ENCODE measurements at places on chromosomes 16 and 17.

DNA sequence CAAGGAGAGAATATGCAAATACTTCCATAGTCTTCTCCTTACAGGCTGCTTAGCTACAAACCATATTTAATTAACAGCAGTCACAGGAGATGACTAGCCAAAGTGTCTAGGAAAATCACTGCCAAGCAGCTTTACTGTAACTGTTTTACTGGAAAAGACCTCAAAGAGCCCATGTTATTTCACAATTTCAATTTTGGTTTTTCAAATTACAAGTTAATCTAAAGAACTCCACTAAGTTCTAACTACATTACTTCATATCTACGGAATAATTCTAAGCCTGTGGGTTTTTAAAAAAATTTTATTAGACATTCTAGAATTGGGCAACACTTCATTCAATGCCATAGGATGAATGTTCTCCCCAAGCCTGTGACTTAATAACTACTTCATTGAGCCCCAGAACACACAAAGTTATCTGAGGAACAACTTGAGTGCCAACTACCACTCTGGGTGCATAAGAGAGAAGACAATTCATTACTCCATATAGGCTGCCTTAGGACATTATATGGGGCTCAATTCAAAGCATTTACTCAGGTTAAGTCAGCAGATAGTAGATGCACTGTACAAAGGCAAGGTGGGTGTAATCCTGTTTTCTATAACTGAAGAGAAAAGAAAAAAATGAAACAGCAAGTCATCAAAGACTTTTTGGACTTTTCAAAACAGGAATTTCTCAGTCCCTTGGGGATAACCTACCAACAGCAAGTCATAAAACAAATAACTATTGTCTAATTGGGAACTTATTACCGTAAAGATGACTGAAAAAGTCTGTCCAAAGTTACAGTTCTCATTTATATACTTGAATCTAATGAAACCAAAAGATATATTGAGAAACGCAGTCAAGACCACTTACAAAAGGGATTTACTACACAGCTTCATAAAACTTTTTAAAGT is 33.0 kb downstream of the STAT3 start:
- DNase-seq = no peak

- DNase-seq = no peak
Measured at GRCh38 chr17:52138350-52138749, 20.2 kb downstream of the CA10 start.

GRCh38 chr16:69111216-69111875 is 5.9 kb downstream of the HAS3 start:
- DNase-seq = no peak

GRCh38 chr17:43694081-43694870 is 32.6 kb upstream of the MEOX1 start:
- peak; percentile 64 for DNase-seq

DNA sequence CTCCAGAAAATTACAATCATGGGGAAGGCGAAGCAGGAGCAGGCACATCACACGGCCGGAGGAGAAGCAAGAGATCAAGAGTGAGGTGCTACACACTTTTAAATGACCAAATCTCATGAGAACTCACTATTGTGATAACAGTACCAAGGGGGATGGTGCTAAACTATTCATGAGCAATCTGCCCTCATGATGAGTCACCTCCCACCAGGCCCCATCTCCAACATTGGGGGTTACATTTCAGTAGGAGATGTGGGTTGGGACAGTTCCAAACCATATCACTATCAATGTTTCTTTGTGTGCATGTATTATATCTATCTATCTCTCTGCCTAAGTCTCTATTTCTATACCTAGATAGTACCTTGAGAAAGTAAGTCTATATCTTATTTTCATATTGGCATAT is 724.8 kb downstream of the CDH11 start:
- no peak for DNase-seq

GRCh38 chr16:55615071-55615470 is 40.7 kb upstream of the SLC6A2 start:
- no peak for DNase-seq

GRCh38 chr16:74792225-74792624 is 17.6 kb upstream of the FA2H start:
- DNase-seq = no peak

DNA sequence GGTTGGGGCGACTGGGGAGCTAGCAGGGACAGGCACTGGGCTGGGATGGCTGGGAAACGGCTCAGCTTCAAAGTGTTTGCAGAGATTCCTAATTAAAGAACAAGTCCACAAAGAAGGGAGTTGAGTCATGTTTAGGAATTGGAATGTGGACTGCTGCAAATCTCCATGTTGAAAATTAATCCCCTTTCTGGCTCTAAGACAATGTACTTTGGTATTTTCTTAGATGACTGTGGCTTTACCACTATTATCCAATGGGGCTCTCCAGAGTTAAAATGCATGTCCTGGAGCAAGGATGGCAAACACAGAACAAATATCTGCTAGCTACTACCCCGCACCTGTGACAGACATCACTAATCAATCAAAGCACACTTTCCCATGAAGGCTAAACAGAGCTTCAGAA is 22.2 kb upstream of the WSCD1 start:
- no peak for DNase-seq

DNA sequence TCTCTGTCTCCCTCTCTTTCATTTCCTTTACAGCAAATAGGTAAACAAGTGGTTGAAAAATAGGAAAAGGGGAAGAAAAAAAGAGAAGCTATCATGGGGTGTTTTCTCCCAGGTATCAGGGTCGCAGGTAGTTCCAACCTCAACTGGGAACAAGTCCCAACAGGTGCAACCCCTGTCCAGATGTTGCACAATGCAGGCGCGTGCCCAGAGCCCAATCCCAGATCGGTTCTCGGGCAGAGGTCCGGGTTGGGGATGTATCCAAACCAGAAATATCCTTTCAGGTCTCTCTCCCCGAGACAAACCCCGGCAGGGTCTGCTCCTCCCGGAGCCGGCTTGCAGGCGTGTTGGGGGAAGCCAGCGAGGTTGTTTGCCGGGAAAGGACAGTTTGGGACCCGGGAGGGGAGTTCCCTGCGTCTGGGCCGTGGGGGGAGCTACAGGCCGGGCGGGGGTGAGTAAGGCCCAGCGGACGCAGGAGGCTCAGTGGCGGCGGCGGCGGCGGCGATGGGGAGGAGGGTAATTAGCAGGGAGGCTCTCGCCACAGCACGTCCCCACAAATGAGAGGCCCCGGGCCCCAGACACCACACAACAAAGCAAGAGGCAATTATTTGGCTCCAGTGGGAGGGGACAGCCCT is 21.2 kb upstream of the SP6 start:
- DNase-seq = no peak

DNA sequence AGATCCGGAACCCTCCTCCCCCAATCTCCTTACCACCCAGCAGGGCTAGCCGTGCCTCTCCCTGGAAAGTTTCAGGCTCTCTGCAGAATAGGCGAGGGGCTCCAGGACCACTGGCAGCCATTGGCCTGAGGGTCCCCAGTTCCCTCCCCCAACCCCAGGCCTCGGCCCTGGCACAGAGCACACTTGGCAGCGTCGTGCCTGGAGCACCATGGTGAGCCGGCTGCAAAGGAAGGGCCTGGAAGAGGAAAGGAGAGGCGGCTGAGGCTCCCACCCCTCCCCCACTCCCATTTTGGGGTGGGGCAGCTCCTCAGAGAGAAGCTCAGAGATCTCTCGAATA is 369 bp upstream of the BTBD17 start:
- DNase-seq = no peak

- no peak for DNase-seq
Measured at GRCh38 chr17:80035687-80035936, at the start of gene TBC1D16. TSS of gene TBC1D16 (minus strand) at chr17:80035872. CDS start at chr17:80013547, 22,325 bp downstream.

DNA sequence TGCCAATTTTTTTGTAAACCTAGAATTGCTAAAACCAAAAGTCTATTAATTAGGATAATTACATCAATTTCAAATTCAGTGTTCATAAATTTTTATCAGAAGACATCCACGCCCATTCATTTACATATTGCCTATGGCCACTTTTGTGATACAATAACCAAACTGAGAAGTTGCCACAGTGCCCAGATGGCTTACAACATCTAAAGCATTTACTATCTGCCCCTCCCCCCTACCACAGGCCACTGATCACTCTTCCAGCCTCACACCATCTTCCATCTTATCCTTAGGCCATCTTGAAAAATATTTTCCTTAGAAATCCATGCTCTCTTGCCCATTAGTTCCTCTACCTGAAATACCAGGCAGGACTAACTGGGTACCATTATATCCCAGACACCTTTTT is 6.3 kb upstream of the PRKAR1A start:
- no peak for DNase-seq

- DNase-seq = no peak
Measured at GRCh38 chr17:50458701-50459676, 9.7 kb downstream of the CHAD start.

- DNase-seq = peak; percentile 92
Measured at GRCh38 chr16:85799497-85800320, at the start of the genes COX4I1 and EMC8. TSS of gene COX4I1 (plus strand) at chr16:85799695. CDS start at chr16:85801206, 1,511 bp downstream. TSS of gene EMC8 (minus strand) at chr16:85799544. CDS start at chr16:85799295, 249 bp downstream.

DNA sequence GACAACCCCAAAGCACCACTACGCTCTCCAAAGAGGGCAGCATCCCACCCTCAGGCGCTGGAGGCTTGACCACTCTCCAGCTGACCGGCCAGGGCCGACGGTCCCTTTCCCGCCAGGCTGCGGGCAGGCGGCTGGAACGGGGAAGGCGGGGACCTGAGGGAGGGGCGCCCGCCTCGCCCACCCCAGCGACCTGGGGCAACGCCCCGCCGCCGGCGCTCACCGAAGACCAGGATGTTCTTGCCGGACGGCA is 431 bp downstream of the DYNC1LI2 start:
- DNase-seq = no peak

- DNase-seq = no peak
Measured at GRCh38 chr16:11359370-11359769, 14.1 kb downstream of the RMI2 start.

DNA sequence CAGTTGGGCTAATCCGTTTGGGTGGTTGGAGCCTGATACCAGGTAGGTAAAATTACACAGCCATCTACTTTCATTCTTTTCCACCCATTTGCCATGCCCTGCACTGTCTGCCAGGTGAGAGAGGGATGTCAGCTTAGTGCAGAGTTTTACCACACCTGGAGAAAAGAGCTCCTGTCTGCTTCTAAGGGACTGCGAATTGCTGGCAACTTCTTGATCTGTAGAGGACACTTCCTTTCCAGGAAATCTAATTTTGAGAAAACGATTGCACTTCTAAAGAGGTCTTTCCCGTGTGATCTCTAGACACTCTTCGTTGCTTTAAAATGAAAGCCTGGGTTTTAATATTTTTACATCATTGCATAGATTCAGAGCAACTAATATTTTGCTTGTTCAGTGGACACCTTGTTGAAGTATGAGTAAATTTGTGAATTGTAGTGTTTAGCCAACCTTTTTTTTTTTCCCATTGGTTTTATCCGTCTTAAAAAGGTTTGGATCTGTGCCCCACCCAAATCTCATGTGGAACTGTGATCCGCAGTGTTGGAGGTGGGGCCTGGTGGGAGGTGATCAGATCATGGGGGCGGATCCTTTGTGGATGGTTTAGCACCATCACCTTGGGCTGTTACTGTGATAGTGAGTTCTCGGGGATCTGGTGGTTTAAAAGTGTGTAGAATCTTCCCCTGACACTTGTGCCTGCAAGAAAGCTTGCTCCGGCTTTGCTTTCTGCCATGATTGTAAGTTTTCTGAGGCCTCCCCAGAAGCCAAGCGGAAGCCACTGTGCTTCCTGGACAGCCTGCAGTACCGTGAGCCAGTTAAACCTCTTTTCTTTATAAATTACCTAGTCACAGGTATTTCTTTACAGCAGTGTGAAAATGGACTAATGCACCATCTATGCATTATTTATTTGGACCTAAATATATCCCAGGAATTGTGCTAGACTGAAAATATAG is 104.6 kb downstream of the PRKCA start:
- DNase-seq = no peak

DNA sequence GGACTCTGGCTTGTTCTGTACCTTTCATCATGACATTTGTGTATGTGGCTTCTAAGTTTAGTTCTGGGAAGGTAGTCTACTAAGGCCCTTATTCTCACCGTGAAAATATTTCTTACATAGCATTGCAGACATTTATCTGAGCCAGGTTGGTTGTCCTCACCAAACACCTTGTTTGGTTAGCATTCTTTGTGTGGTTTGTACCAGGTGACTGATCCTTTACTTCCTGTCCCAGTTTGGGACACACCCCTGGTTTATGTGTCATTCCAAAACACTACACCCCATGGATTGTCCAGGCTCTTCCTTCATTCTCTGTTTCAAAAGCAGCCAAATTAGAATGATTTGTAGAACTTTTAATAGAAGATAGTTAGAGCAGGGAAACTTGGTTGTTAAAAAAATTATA is 23.2 kb upstream of the DUSP14 start:
- no peak for DNase-seq

DNA sequence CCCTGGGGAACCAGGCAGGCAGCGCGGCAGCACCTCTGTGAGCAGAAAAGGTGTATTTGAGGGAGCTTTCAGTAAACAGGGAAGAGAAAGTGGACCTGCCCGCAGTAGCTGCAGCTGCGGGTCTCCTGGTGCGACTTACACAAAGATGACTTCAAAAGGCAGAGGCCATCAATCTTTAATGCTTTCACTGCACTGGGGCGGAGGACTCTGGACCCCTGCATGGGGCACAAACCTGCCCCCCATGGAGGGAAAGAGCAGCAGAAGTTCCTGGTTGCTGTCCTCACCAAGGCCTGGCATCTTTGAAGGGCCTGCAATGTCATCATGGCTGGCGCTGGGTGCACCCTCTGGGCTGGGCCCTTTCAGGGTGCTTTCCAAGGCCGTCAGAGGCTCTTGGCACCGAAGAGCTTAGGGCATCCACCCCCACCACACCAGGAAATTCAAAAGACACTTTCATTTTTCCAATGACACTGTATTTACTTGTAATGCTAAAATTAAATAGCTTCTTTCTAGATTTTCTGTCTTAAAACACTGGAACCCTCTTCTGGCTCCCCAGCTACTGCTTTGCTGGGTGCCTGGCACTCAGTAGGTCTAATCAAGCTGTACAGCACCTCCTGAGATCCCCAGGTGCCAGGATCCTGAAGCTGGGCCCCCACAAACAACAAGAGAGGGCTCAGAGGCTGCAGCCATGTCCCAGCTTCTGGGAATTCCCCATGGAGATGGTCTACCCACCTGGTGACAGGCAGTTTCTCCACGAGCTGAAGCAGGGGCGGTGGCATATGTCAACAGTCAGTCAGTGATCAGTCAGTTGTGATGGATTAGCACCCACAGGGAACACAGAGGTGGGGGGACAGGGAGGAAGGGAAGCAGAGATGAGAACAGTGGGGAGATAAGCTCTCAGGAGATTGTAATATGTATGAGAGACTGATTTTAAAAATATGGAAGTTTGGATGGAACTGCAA is 2.1 kb upstream of the CACNG1 start:
- DNase-seq = no peak

- no peak for DNase-seq
Measured at GRCh38 chr16:14007450-14007849, 63.7 kb upstream of the MRTFB start.

DNA sequence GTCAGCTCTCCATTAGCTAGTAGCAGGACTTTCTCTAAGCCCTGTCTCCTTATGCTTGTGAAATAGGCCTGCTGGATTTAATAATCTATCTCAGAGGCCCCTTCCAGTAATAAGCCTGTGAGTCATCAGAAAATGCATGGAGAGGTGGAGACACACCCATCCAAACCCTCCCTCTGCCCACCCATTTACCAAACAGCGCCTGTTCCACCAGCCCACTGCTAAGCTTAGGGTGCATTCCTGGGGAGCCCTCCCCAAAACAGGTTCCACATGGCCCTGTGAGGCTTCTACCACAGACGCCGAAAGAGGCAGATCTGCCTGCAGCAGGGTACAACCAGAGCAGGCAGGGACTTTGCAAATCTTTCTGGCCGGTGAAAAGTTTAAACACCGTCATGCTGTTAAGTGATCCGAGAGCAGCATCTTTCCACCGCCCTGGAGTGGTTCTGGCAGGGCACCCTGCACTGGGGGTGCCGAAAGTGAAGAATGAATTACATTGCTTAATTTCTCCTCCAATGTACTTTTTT is 99.3 kb downstream of the GAS7 start:
- DNase-seq = no peak

All from stimulated activated CD4-positive, alpha-beta T cell treated with anti-CD3 and anti-CD28 coated beads, Interleukin-4, amount 100 ng/mL, for 48 hours (primary cell).